Effector memory CD4-positive, alpha-beta T cell (primary cell): ENCODE measurements at places on chromosomes 4 and X.

DNA sequence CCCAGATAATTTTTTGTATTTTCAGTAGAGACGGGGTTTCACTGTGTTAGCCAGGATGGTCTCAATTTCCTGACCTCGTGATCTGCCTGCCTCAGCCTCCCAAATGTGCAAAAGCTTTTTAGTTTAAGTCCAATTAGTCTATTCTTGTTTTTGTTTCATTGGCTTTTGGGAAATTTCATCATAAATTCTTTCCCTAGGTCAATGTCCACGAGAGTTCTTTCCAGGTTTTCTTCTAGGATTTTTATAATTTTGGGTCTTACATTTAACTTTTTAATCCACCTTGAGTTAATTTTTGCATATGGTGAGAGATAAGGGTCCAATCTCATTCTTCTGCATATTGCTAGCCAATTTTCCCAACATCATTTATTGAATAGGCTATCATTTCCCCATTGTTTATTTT, 36.3 kb upstream of the PDLIM5 start:
- H3K4me1 ChIP-seq, result no peaks in the 10 kb centered on the region
- H3K27ac ChIP-seq, result no peak overlapping the region
- no peaks in the 10 kb centered on the region for H3K27me3 ChIP-seq
- H3K4me3 ChIP-seq, result no peak overlapping the region
- no peak for DNase-seq

DNA sequence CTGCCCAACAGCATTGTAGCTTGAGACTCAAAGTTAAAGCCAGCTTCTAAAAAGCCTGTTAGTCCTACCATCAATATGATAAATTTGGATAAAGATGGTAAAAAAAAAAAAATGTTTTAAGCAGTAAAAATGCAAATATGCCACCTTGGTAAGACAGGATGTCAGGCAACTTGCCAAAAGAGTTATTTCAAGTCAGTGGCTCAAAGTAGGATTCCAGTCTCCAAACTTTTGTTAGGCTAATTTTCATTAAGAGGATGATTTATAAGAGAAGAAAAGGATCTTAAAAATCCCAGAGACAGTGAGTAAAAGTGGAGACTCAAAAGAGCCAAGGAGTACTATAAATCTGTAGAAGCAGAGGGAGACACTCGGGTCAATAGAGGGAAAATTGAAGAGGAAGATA, 47.5 kb downstream of the GASK1B start:
- no peaks in the 10 kb centered on the region for H3K4me1 ChIP-seq
- H3K36me3 ChIP-seq, result no peaks in the 10 kb centered on the region
- no peaks in the 10 kb centered on the region for H3K27me3 ChIP-seq

DNA sequence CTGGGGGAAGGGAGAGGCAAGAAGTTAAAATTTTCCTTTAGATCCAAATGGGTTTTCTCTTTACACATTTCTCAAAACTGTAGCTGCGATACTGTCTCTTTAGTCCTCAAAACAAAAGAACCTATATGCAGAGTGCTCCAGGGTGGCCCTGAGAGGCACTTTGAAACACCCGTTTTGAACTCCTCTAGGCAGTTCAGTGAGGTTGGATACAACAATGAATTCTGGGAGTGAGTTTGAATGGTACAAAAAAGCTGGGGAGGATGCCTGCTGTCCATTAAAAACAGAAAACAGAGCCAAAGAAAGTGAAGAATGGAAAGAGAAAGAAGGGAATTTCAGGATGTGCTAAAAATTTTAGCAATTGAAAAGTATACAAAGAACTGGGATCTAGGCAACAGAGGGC, 23.1 kb downstream of the ENOX2 start:
- no peak overlapping the region for H3K27ac ChIP-seq
- no peak for DNase-seq
- H3K27me3 ChIP-seq, result no peaks in the 10 kb centered on the region
- no peak overlapping the region for H3K4me3 ChIP-seq

GRCh38 chr4:121741751-121742150, 23.2 kb downstream of the SMIM43 start:
- no peak for DNase-seq
- H3K27me3 ChIP-seq, result no peaks in the 10 kb centered on the region
- no peaks in the 10 kb centered on the region for H3K4me1 ChIP-seq
- H3K27ac ChIP-seq, result no peak overlapping the region

- DNase-seq, result no peak
- H3K27ac ChIP-seq, result no peak overlapping the region
- no peak overlapping the region for H3K4me3 ChIP-seq
- H3K36me3 ChIP-seq, result no peaks in the 10 kb centered on the region
Observed at GRCh38 chr4:101299899-101300540, 47.3 kb downstream of the PPP3CA start.

- no peak overlapping the region for H3K27ac ChIP-seq
- no peaks in the 10 kb centered on the region for H3K36me3 ChIP-seq
- no peaks in the 10 kb centered on the region for H3K27me3 ChIP-seq
- H3K4me1 ChIP-seq, result no peaks in the 10 kb centered on the region
- H3K4me3 ChIP-seq, result no peak overlapping the region
- no peak for DNase-seq
Observed at GRCh38 chr4:158938220-158939044, 164.4 kb upstream of the RAPGEF2 start.

- no peak for DNase-seq
- H3K27ac ChIP-seq, result no peak overlapping the region
- H3K27me3 ChIP-seq, result no peaks in the 10 kb centered on the region
- H3K4me3 ChIP-seq, result no peak overlapping the region
- no peaks in the 10 kb centered on the region for H3K4me1 ChIP-seq
Observed at GRCh38 chrX:2489446-2490445, 11.0 kb downstream of the DHRSX start.
